NCI-H1048 (cell line): ENCODE measurements at places on chromosomes 3 and 15.

DNA sequence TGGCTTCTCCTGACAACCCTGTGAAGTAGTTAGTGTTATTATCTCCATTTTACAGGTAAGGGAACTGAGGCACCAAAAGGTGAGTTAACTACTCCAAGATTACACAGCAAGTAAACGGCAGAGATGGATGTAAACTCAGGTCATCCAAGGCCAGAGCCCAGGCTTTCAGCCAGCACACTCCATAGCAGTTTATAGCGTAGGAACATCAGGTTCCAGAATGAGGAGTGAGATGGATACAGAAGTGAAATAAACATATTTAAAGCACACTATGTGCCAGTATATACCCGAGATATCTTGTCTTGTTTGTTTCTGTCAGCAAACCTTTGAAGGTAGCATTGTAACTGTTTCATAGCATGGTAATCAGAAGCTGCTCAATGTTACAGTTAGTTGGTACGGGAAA lies 279.0 kb downstream of the OXSM start:
- no peak for DNase-seq

- no peak for DNase-seq
Measured at GRCh38 chr3:62527474-62527873, 154.1 kb upstream of the FEZF2 start.

- DNase-seq, result no peak
Measured at GRCh38 chr3:198113206-198114053, 153.4 kb downstream of the LMLN start.

DNA sequence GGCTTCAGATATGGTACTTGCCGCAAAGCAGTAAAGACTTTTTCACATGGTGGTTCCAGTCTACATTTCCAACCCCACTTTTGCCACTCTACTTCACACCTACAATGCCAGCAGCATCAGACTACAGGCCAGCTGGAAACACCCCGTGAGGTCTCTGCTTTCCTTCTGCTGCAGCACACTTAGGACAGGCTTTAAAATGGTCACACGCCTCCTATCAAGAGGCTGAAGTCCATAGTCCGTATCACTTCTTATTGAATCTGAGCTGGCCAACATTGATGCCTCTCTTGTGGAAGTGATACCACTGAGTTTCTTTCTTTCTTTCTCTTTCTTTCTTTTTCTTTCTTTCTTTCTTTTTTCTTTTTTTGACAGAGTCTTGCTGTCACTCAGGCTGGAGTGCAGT lies 59.8 kb downstream of the ZNF860 start:
- no peak for DNase-seq

- no peak for DNase-seq
Measured at GRCh38 chr3:29802057-29802456, 521.2 kb downstream of the RBMS3 start.

DNA sequence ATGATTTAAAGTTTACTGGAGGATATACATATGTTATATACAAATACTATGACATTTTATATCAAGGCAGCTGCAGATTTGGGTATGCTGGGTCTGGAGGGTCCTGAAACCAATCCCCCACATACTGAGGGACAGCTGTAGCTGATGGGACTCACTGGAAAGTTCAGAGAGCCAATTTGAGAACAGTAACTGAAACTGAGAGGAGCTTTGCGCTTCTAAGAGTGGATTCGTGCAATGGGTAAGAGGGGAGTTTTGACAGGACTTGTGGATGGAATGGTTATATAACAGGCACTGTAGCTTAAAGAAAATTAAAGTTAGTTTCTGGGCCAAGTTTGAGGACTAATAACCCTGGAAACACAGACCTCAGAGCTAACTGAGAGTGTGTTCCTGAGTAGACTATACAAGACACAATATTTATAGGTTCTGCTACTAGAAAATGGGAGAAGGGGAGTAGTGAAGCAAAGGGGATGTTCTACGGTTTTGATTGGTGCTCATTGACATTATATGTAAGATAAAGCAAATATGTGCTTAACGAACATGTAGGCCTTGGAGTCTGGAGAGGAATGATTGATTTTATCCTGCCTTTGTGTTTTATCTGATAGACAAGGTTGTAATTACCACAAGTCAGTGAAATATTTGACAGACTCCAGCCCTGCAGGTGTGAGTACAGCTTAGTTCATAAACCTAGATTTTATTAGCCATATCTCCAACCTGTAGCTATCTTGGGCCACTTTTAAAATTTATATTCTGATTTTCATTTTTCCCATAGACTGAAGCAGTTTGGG lies 4.8 kb upstream of the ZMAT3 start:
- no peak for DNase-seq

- DNase-seq, result no peak
Measured at GRCh38 chr15:84697236-84697990, 18.5 kb downstream of the SEC11A start.

DNA sequence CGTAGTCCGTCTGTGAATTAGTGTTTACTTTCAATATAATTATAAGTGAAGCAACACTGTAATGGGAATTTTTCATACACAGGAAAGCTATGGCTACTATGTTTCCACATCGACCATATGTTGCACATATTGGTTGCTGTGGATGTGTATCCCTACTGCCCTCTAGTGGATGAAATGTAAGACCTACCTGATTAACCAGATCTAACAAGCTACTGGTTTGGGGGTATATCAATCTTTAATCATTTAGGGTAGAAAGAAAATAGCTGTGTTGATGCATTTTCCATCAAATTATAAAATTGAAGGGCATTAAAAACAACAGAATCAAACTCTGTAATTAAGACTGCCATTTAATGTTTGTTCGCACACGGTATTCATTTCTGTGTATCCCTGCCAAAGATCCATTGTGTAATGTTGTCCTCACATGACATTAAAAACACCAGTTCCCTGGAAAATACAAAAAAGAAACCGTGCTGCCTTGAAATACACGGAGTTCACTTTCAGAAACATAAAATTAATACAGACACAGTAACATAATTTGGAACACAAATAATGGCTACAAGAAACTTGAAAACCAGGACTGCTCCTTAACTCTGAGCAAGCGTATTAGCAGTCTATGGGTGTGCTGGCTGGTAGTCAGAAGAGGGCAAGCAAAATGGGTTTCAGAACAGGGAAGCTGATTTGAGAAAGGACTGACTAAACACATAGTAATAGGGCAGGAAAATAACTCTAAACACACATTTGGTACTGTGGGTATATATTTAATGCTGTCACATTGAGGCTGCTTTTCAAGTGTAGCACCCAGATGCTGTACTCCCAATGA lies 125.1 kb downstream of the TIGIT start:
- DNase-seq, result peak; percentile 56
